ENCODE measurements at places on chromosomes 7 and 10.

DNA sequence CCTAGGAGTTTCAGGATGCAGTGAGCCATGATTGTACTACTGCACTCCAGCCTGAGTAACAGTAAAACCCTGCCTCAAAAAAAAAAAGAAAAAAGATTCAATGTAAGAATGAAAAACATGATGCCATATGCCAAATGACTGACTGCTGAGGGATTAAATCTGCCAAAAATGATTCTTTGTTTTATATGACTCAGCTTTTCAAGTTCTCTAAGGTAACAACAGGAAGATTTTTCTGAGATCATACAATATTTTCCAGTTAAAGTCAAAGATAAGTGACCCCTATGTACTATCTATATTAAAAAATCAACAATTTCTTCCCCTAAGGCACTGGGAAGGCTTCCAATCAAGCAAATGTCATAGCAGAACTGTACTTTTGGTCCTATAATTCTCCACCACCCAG is 271.2 kb upstream of the IMMP2L start:
- DNase-seq = no peak

DNA sequence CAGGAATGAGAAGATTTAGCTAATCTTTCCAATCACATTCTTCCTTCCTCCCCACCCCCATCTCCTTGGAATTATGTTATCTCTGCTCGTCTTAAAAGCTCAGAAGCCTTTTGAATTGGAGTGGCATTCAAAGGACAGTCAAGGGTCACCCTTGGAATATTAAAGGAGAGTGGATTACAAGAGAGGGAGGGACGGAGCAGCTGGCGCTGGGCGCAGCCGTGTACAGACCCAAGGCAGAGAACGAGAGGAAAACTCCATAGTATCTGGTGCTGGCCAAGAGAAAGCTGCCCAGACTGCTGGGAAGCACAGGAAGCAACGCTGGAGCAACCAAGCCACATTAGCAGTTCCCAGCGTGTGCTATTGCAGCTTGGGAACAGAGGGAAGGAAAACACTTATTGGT is 95.7 kb downstream of the POU6F2 start:
- peak; percentile 35 for DNase-seq

DNA sequence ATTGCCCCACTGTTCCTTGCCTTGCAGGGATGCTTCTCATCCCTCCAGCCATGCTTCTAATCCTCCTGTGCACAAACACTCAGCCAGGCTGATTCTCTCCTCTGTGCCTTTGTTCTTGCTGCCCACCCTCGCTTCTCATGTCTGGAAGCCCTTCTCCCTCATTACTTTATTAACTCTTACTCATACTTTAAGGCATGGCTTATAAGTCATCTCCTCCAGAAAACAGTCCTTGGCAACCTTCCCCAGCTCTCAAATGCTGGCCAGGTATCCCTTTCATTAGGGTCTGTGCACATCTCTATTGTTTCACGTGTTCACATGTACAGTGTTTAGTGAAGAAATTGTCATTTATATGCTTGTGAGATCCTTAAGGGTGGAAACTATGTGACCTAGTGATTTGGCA is 62.9 kb downstream of the ITGB8 start:
- DNase-seq = no peak

GRCh38 chr10:132597654-132598053 is 60.1 kb downstream of the INPP5A start:
- DNase-seq = no peak

DNA sequence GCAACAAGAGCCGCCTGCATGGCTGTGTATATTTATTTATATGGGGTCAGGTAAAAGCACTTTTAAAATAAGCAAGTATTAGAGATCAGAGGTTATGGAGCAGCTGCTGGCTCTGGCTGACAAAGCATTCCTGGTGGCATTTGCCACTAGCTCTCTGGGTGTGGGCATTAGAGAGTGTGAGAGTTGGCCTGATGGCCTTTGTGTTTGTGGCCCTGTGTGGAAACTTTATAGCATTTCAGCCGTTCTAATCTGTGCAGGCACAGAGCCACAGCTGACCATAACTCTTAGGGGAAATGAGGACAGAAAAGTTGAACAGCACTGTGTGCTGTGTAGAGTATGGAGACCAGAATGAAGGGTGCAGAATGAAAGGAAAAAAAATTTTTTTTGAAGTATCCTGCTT is 118.9 kb downstream of the AUTS2 start:
- DNase-seq = no peak

GRCh38 chr10:44426247-44427034 is 41.5 kb upstream of the CXCL12 start:
- no peak for DNase-seq

GRCh38 chr7:43111630-43112458 is 603 bp upstream of the HECW1 start:
- no peak for DNase-seq

GRCh38 chr10:71868192-71868697 is 17.2 kb upstream of the PSAP start:
- DNase-seq = no peak

DNA sequence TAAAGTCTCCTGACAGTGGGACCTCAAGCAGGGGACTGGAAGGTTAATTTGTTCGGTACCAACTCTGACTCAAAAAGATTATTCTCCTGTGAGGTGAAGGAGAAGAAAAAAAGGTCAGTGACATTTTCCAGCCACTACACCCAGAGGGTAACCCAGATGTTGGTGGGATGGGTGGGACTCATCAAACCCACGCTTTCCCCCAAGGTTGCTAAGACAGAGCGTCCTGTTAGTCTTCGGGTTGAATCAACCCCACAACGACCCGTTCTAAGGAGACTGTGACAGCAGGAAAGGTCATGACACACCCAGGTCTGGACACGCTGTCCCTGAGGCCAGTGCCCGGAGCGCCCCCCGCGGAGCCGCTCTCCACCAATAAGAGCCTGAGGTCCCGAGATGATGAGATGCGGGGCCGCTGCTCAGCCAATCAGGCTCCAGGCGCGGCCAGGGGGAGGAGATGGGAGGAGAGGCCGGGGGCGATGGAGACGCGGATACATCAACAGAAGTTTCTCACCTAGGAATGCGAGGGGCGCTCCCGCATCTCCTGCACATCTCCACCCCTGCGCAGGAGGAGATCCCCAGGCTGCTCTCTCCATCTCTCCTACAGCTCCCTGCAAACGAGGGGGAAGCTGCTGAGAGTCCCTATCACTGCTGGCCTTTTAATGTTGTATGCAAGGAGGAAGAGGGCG is at the start of gene WNT16:
TSS of gene WNT16 (plus strand) at position 493 of the 683 bp plus-strand sequence. CDS start 293 bp downstream, outside the sequence.
- peak; percentile 90 for DNase-seq

- DNase-seq = peak; percentile 34
Measured at GRCh38 chr7:91280185-91280584, 16.0 kb downstream of the FZD1 start.

DNA sequence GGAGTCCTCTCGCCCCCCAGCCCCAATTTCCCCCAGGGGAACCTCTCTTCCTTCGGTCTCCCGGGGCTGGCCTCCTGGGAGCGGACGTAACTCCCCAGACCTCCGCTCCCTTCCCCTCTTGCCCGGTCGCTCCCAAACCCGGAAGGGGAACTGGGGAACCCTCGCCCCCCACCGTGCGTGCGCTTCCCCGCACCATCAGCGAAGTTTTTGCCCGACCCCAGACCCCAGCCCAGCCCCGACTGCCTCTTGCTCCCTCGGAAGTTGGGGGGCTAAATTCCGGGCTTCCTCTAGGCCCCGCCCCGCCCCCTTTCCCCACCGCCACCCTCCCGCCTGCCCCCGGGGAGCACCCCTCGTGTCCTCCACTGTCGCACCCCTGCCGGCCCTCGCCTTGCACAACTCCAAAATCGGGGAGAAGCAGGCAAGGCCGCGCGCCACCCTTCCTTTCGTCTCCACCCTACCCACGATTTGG is 436 bp downstream of the GNB2 start:
- no peak for DNase-seq

GRCh38 chr7:80883154-80884025 is 35.5 kb downstream of the SEMA3C start:
- DNase-seq = no peak

- no peak for DNase-seq
Measured at GRCh38 chr7:149642589-149642988, 130.8 kb downstream of the ZNF467 start.

- no peak for DNase-seq
Measured at GRCh38 chr7:134565643-134566136, 16.8 kb downstream of the AKR1B15 start.

DNA sequence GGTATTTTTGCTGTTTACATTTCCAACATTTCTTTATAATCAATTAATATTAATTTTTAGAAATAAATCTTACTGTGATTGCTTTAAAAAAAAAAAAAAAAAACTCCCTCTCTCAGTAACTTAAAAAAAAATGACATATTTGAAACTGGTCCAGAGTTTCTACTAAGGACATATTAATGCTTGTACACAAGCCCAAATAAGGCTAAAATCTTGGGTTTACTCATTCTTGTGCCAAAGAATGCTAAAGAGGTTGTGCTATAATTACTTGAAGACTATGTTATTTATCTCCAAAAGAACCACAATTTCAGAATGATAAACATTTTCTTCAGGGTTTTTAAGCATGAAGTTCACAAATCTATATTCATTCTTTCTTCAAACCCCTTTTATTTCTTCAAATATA is 39.4 kb upstream of the PHF14 start:
- no peak for DNase-seq

- no peak for DNase-seq
Measured at GRCh38 chr10:21125471-21126228, 228.5 kb upstream of the NEBL start.

- DNase-seq = peak; percentile 12
Measured at GRCh38 chr10:47290338-47290737, 9.7 kb upstream of the GDF10 start.

GRCh38 chr7:132573251-132573955 is 2.9 kb downstream of the PLXNA4 start:
- no peak for DNase-seq

GRCh38 chr10:71779641-71780040 is 6.3 kb upstream of the VSIR start:
- no peak for DNase-seq

GRCh38 chr7:18064242-18064838 is 36.7 kb upstream of the PRPS1L1 start:
- DNase-seq = peak; percentile 67

GRCh38 chr10:108989976-108990375 is 933.3 kb downstream of the XPNPEP1 start:
- no peak for DNase-seq

DNA sequence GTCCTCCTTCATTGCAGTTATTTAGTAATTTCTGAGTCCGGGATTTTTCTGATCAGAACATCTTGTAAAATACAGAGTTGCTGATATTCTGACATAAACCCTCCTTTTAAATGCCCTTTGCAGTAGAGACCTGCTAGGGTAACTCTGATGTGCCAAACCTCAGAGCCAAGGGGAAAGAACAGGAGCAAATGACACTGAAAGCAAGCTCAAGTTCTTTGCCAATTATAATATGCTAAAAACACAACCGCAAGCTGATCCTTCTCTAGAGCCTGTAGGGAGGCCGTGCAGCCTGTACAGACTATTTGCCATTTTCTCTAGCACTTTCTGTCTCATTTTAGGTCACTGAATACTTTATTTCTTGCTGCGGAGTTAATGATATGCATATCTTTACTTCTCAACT is 240.4 kb downstream of the CAMK1D start:
- DNase-seq = no peak

GRCh38 chr10:9214618-9215017 is 1160.1 kb downstream of the GATA3 start:
- no peak for DNase-seq

All from H9 (cell line).